ENCODE measurements at places on chromosomes 3 and 15.
A peak's percentile ranks its signal among the peaks of the same experiment; 100 is the strongest.

DNA sequence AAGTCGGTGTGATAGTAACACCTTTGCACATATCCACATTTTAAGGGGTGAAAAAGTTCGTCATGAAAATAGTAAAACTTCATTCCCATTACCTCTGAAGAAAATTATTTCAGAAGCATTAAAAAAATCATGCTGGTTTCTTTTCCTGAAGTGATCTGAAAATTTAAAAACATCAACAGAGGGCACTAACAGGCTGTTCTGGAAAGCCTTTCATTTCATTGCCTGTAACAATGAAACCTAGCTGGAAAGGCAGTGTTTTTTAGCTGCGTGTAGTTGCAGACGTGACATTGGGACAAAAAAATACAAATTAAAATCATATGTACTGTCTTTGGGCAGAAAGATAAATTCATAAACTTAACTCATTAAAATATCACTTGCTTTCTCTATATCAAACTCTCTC is 993.8 kb downstream of the GBE1 start:
- no peak for DNase-seq

DNA sequence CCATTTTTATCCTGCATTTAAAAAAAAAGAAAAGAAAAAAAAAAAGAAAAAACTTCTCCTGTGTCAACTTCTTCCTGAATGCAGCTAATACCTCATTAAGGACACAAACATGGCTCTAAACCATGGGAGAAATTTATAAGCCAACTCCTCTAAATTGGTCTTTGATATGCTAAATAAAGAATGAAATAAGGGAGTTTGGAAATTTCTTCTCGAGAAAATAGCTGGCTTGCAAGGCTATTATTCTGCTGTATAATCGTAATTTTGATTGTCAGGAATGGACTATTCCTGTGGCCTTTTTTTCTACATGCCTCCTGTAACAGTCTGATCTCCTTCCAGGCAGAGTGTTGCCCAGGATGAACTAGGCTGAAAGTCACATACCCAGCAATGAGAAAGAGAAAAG is 20.6 kb downstream of the CTXND1 start:
- DNase-seq = no peak

DNA sequence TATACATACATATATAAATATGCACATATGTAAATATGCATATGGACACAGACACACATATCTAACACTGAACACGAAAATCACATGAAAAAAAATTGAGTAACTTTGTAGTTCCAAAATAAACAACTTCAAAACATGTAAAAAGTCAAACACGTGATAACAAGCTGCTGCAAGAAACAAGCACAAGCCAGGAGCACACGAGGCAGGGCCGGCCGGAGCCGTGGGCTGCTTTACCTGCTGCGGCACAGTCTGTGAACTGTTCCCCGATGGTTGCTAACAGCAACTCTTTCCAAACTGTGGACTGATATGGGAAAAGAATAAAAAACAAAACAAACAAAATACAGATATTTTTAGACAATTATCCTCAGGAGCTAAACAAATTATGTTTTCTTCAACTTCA is 31.6 kb downstream of the EIF4E3 start:
- no peak for DNase-seq

DNA sequence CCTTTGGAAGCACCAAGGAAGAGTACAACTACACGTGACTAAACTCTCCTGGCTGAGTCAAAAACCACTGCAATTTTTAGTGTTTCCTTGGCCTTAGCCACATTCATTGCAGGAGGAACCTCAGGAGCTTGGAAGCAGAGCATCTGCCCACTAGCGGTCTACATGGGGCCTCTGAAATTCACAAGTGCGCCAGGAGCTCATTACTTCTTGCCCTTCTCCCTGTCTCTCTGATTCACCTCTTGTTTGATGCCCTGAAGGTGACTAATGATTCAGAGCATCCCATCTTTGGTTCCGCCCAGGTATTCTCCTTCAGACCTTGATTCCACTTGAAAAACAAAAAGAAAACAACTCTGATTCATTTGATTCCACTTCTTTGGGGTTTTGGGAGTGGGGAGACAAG is 201.1 kb upstream of the LPP start:
- no peak for DNase-seq

DNA sequence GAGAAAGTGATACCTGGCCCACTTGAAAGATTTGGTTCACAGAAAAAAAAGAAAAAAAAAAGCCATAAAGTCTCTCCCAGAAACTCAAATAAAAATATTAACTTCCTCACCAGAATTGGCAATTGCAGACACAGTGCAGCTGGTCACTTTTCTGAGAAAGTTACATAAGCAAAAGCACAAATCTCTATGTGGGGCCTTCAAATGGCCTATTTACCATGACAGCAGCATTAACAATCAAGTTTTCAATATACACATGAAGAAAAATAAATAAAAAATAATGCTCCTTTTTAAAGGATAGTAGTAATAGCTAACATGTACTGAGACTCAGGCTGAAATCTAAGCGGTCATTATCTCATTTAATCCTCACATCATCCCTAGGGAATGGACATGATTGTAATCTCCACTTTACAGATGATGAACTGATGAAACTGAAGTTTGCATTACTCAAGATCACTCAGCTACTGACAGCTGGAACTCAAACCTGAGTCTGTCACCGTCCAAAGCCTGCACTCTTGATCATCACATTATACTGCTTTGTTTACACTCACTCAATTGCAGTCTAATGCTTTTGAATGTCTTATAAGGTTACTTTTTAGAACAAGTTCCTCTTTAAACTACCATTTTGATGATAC is 3.3 kb downstream of the NPTN start:
- DNase-seq = no peak

DNA sequence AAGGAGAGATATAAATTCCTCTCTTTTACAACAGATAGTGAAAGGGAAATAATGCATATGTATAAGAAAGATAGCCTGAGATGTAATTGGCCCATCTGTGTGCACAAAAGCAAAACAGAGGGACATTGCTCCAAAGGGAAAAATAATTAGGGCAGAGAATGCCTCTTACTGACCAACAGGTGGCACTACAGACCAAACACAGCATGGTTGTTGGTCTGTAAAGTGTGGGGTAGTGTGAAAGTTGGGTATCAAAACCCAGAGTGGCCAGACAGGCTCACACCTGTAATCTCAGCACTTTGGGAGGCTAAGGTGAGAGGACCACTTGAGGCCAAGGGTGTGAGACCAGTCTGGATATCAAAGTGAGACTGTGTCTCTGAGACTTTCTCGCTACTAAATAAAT is 4.5 kb upstream of the TLNRD1 start:
- DNase-seq = no peak

GRCh38 chr15:94243418-94243817 is 12.1 kb downstream of the MCTP2 start:
- no peak for DNase-seq

GRCh38 chr15:44081026-44082013 is 113.8 kb downstream of the FRMD5 start:
- no peak for DNase-seq

DNA sequence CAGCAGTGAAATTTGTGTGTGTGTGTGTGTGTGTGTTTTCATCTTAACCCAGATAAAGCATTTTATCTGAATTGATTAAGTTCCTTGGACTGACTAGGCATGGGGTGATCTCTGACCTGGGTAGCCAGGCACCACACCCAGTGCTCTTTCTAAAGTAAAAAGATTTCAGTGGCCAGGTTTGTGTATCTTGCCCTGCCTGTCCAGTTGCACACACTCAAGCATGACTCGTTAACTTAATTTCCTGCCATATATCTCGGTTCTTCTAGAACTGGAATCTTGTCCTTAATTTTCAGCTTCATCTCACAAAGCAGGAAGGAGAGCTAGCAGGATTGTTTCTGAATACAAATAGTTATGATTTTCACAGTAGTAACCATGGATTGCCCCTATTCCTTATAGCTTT is 17.0 kb downstream of the TM4SF18 start:
- DNase-seq = no peak

DNA sequence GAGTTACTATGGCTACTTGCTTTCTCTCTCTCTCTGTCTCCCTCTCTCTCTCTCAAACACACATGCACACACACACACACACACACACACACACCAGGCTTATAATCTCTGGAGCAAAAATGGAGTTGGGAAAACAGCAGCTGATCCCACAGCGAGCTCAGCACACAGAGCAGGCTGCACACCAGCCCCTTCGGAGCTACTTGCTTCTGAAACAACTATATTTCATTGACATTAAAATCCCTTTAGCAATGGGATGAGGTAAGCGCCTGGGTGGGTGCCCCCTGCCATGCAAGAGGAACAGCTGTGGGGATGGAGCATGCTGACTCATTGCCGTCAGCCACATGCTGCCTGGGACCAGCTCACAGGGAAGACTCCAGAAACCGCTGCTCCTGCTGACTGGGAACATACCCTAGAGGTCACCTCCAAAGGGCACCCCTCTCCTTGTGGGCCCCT is 45.7 kb downstream of the B3GNT5 start:
- no peak for DNase-seq

- DNase-seq = no peak
Measured at GRCh38 chr15:65951007-65951406, 81.7 kb downstream of the RAB11A start.

- DNase-seq = no peak
Measured at GRCh38 chr15:25811481-25811906, 51.6 kb downstream of the ATP10A start.

DNA sequence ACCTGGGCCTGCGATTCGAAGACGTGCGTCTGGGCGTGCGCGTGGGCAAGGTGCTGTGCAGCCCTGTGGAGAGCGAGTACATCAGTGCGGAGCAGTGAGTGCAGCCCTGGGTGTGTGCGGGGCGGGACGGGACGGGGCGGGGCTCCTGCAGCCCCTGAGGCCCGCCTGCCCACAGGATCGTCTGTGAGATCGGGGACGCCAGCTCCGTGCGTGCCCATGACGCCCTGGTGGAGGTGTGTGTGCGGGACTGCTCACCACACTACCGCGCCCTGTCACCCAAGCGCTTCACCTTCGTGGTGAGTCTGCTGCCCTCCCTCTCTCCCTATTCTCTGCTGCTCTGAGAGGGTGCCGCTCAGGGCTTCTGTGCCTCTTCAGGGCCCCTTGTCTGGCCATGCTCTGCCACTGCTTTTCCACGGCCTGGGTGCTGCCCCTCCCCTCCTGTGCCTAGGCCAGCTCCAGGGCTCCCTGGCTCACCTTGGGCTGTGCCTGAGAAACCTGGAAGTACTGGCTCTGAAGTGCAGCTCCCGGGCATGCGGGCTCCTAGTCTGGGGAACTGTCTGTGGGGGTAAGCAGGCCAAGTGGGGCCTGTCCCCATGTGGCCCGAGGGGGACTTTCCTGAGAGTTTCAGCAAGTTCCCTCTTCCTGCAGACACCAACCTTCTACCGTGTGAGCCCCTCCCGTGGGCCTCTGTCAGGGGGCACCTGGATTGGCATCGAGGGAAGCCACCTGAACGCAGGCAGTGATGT is 31.8 kb downstream of the PLXNA1 start:
- no peak for DNase-seq

GRCh38 chr3:115758076-115758763 is 134.9 kb downstream of the GAP43 start:
- DNase-seq = no peak

DNA sequence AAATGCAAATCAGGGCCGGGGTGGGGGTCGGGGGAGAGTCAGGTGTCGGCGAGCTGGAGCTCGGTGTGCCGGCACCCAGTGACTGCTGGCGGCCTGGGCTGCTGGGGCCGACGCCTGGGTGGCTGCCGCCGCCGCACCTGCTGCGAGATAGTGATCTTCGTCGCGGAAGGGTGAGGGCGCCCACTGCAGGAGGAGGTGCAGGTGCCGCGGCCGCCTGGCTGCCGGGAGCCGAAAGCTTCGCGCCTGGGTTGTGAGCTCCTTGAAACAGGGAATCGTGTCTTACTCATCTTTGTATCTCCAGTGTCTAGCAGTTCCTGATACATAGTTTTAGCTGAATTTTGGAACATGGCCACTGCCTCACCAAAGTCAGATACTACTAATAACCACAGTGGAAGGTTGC is 64.0 kb upstream of the CPOX start:
- DNase-seq = peak; percentile 12

DNA sequence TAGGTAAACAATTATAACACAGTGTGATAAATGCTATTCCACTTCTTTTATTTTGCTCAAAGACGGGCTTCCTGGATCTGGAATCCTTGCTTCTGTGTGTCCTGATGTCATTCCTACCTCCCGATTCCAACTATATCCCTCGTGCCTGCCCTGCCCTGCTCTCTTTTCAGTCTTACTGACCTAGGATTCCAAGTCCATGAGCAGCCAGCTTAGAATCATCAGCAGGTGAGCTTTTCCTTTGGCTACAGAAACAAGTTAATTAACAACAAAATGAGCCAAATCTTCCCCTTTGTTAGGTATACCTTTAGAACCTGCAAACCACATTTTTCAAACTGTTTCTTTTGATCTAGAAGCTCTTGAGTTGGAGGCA is 21.9 kb upstream of the KPNA1 start:
- DNase-seq = no peak

DNA sequence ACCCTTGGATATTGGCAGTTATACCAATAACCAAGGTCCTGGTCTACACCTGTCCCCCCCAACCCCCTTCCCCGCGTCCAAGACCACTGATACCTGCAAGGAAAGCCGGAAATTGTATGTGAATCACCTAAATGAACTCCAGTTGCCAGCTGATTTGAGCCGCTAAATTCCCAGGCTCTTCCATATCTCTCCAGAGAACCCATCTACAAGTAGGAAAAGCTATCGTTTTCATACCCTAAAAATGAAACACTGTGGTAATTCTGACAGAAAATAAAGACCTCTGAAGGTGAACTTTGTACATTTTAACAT is 114.2 kb upstream of the ICE2 start:
- no peak for DNase-seq

GRCh38 chr3:104106276-104106675 is 1260.4 kb upstream of the ALCAM start:
- DNase-seq = no peak

DNA sequence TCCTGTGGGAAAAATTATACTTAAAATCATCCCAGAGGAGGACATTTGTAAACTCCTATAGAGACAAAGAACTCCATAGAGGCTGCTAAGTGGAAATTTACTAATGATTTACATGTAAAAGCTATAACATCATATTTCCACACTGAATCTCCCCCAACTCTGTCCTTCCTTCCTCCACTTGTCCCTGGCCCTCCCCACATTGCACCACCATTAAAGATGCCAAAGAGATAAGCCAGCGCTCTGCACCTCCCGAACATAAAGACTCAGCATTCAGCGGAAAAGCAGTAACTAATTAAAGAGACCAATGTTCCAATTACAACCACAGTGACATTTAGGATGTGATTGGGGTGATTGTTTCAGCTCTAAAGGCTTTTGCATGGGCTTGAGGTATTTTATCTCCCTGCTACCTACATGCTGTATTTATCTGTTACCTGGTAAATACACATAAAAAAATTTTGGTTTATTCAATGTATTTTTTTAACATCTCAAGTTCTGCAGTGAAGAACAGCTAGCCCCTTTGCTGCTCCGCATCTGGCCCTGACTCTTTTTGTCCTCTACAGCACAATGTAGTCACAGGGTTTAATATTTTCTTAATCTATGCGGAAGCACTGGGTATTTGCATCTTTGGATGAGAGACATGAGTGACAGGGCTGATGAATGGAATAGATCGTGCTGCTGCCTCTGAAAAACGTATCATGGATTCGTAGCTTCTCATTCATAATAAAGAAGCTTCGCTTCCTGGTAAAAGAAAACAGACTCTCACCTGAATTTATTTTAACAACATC is 35.3 kb upstream of the B3GNT5 start:
- DNase-seq = no peak

- DNase-seq = no peak
Measured at GRCh38 chr3:32442766-32443165, 51.1 kb downstream of the CMTM7 start.

GRCh38 chr3:141930801-141931200 is 54.4 kb downstream of the ATP1B3 start:
- DNase-seq = no peak

All from stimulated activated CD4-positive, alpha-beta T cell treated with anti-CD3 and anti-CD28 coated beads, Interleukin-4, amount 100 ng/mL, for 48 hours (primary cell).